Forelimb muscle (tissue), 1 donor: ENCODE measurements at places on chromosomes 3 and 15. TPM values are rescaled to one million over a fixed set of nuclear protein-coding genes. Genes with fewer than 3 reads are reported as not detected.

The ANKUB1 gene
- not detected for polyA plus RNA-seq

The CLK3 gene
- polyA plus RNA-seq = 46.0 TPM

The P2RY1 gene
- polyA plus RNA-seq = 4.8 TPM

The BNC1 gene
- polyA plus RNA-seq = 1.8 TPM

The LAMB2 gene
- 317 TPM for polyA plus RNA-seq

The NTRK3 gene
- polyA plus RNA-seq = 2.6 TPM

The EPB42 gene
- polyA plus RNA-seq = 3.0 TPM

The ADPGK gene
- polyA plus RNA-seq = 28.5 TPM

The TAGLN3 gene
- 3.4 TPM for polyA plus RNA-seq

The SLC9C1 gene
- polyA plus RNA-seq = 0.42 TPM
